ENCODE measurements at places on chromosomes 4 and X.

- DNase-seq = no peak
Observed at GRCh38 chr4:85780664-85781063, 305.7 kb downstream of the ARHGAP24 start.

- DNase-seq = no peak
Observed at GRCh38 chrX:119228512-119229252, 7.4 kb upstream of the PGRMC1 start.

- no peak for DNase-seq
Observed at GRCh38 chrX:17654116-17654515, 83.2 kb upstream of the SCML1 start.

GRCh38 chr4:25882226-25882625 lies 19.4 kb upstream of the SEL1L3 start:
- DNase-seq = no peak

GRCh38 chr4:1592068-1592708 lies 91.9 kb downstream of the FAM53A start:
- no peak for DNase-seq

DNA sequence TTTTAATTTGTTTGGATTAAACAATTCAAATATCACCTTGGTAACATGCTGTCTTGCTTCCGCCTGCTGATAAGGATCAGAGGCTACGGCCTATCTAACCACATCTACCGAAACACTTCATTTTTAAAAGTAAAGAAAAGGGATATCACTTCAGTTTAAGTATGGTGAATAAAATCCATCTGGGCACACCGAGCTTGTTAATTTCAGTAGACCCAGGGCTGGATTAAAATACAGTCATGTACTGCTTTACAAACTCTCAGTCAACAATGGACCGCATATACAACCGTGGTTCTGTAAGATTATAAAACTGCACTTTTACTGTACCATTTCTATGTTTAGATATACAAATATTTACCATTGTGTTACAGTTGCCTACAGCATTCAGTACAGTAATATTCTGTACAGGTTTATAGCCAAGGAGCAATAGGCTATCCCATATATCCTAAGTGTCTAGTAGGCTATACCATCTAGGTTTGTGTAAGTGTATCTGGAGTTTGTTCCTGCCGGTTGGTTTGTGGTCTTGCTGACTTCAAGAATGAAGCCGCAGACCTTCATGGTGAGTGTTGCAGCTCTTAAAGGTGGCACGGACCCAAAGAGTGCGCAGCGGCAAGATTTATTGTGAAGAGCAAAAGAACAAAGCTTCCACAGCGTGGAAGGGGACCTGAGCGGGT lies 40.0 kb downstream of the SEPTIN11 start:
- no peak for DNase-seq
